CD4-positive, alpha-beta memory T cell (primary cell): ENCODE measurements at places on chromosomes 5 and 9.

- no peak for DNase-seq
These were observed 403 bp downstream of the KIF2A start for GRCh38 chr5:62306323-62306895.

GRCh38 chr9:108052431-108053080, 563.0 kb upstream of the KLF4 start:
- DNase-seq: no peak

DNA sequence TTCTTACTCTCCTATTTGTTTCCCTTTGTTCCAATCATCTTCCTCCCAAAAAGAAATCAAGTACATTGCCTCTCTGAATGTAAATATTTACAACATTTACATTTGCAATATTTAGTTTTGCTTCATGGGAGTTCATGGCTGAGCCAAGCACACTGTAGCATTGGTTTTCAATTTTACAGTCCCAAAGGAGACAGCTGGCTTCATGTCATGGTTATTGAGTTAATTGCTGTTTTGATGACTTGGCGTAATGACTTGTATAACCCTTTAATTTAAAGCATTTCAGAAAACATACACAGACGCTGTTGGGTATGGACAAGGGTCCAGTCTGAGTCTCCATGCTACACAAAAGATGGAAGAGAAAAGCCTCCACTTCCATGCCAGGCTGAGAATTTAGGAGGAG, 25.6 kb upstream of the VLDLR start:
- DNase-seq: no peak

DNA sequence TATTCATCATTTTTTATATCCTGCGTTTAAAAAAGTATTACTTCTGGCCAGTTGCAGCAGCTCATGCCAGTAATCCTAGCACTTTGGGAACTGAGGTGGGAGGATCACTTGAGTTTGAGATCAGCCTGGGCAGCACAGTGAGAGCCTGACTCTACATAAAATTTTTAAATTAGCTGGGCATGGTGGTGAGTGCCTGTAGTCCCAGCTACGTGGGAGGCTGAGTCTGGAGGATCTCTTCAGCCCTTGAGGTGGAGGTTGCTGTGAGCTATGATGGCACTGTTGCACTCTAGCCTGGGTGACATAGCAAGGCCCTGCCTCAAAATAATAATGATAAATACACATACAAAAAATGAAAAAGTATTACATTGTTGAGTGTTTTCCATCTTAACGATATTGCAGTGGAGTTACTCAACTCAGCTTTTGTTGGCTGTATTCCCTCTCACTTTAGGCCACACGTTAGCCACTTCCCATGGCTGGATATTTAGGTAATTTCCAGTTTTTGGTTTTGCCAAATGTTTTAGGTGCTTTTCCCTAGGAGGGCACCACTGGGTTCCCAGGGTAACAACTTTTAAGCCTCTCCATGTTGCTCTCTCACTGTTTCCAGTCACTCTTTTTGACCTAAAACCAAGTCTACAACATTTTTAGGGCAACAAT, 20.6 kb downstream of the SHB start:
- no peak for DNase-seq

- DNase-seq: no peak
These were observed 503.2 kb downstream of the GADD45G start for GRCh38 chr9:90107726-90108655.

- DNase-seq: no peak
These were observed 2.4 kb upstream of the TERT start for GRCh38 chr5:1297243-1297642.

- no peak for DNase-seq
These were observed 137.2 kb upstream of the TAF11L2 start for GRCh38 chr5:17360879-17361278.

DNA sequence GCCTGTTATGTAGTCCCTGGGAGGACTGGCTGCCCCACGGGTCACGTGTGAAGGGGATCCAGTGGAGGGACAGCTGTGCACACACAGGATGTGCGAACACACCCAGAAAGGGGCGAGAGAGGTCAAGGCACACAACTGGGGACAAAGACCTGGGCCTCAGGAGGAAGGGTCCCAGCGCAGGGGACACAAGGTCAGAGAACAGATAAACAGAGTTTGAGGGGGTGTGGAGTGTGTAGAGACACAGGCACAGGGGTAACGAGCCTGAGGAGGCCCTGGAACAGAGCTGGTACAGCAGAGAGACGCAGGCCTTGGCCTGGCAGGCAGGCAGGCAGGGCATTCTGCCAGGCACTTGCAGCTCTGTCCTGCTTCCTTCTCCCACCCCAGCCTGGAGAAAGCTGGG, 14.8 kb upstream of the PSMD5 start:
- no peak for DNase-seq

DNA sequence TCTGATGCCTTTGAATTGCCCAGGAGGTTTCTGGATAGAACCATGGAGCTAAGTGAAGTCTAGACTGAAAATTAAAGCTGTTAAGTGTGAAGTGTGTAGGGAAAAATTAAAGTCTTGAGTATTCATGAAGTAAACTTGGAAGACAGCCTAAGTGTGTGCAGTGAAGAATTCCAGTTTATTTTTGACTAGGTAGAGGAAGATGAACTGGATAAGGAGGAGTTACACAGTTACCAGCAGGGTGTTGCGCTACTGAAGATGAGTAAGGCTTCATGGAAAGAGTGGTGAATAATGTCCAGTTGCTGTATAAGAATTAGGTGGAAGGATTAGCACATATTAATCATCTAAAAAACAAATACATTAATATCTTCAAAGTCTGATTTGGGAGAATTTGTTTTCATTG, 5.7 kb upstream of the CHD1 start:
- DNase-seq: no peak

GRCh38 chr9:127107929-127108876, 14.2 kb downstream of the ANGPTL2 start:
- no peak for DNase-seq

DNA sequence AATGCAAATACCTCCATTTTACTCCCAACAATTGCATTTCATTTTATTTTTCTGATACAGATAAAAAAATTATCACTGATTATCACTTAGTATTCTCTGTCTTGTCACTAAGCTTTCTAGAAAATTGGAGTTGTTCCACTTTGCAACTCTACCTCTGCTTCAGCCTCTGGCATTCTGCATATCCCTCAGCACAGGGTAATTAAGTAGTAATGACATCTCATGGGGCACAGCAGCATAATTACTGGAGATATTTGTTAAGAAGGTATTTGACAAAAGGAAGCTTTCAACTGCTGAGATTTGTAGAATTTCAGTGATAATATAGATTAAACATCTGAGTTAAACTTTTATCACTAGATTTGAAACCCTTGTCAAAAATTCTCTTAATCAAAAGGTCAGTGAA, 446.2 kb downstream of the HTR1A start:
- no peak for DNase-seq

GRCh38 chr9:304519-305185, 90.0 kb downstream of the DOCK8 start:
- DNase-seq: peak; percentile 66

DNA sequence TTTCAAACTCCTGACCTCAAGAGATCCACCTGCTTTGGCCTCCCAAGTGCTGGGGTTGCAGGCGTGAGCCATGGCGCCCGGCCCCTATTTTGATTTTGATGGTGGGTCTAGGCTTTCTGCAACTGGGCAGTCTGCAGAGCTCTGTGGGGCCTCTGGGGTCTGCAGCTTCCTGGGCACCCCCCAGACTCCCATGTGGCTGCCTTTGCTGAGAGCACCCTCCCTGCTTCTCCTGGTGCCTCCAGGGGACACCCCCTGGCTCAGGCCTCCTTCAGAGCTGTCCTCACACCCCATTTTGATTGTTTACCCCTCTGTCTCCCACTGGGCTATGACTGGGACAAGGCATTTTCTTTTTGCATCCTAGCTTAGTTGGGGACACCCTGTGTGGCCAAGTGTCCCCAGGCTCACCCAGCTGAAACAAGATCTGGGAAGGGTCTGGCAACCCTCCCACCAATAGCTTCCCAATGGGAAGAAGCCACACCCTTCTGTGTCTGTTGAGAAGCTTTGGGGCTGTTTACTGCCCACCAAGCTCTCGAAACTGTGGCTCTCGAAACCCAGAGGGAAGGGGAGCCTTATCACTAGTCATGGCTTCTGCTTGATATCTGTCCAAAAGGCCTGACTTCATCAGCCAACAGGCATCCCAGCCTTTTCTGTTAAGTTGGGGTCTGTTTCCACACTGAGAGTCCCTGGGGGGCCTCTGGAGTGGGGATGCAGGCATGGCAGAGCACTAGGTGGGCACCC, 204.4 kb upstream of the IER5L start:
- no peak for DNase-seq
